ENCODE measurements at places on chromosomes 12 and 14.

DNA sequence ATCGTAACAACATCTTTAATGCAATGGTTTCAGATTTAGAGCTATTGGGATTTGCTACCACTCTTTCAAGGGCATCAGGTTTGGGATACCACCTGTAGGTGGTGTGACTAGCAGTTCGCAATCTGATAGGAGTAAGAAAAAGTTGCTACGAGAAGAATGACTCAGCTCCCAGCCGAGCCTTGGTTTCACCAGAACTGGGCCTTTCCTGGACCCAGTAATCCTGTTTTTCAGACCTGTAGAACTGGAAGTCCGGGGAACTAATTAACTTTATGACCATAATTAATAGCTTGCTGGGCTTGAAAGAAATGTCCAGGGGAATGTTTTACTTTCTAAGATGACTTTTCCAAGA, 770 bp downstream of the ABHD4 start:
- DNase-seq = peak; percentile 52

- no peak for DNase-seq
These were observed 56.5 kb upstream of the JDP2 start for GRCh38 chr14:75371297-75371696.

DNA sequence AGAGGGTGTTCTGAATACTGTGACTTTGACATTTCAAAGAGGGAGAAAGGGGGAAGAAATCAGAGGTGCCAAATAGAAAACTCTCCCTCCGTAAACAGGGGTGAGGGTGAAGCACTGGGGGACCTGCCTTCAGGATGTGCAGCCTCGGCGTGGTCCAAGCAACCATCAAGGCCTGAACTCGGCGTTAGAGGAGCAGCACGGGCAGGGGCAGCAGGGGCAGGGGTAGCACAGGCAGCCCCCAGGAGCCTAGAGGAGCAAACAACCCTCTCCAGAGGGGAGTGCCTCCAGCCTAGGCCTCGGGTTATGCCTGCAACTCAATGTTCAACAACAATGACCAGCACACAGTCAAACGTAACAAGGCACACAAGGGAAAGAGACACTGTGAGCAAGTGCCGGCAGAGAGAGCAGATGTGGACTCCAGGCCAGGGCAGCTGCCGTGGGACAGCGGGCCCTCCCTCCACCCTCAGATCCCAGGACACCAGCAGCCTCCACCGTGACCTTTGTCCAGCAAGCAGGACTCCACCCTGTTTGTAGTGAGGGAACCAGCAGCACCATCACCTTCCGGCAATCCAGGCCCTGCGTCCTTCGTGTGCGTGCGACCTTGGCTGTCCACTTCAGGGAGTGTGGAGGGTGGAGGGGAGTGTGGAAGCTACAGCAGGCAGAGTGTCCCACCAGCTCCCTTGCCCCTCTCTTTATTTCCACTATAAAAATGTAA, 18.0 kb downstream of the GALNT9 start:
- no peak for DNase-seq

DNA sequence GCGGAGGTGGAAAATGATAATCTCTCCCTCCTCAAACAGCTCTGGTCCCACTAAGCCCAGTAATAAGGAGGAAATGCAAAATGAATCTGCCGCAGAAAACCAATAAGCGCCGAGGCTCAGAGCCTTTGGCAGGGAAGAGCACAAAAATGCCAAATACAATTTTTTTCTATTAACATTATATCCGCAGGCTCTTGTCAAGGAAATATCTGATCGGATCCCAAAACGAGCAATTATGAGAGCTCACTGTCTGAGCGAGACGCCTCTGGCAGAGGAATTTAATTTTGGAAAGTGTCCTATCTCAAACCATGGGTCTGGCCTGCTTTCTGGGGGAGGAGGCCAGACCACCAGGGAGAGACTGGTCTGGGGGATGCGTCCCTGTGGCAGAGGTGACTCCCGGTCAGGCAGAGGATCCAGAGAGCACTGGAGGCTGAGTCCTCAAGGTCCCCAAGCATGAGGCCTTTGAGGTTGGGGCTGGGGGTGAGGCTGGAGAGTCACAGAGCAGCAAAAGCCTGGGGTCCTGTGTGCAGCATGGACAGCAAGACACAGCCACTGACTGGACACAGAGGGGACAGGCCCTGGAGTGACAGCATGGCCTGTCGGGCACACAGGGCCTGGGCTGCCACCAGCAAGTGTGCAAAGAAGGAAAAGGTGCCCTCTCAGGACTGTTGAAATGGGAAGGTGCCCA, 342.8 kb upstream of the SFSWAP start:
- DNase-seq = no peak

DNA sequence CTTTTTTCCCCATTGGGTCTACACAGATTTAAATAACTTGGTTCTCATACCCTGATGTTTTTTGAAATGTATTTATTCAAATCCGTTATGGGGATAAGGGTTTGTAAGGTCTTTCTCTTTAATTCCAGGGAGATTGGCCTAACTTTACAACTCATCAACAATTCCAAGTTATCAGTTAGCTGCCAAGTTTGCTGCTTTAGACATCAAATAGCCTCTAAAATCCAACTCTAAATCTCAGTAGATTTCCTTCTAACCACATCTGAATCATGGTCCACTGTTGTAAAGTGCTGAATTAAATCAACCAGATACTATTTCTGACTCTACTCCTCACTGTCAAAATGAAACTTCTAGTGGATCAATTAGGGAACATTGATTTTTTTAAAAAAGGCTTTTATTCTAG, 364.1 kb upstream of the E2F7 start:
- DNase-seq = no peak

- DNase-seq = no peak
These were observed 23.9 kb downstream of the GPR68 start for GRCh38 chr14:91220581-91221000.

- DNase-seq = no peak
These were observed 87.3 kb downstream of the DYRK2 start for GRCh38 chr12:67735868-67736267.

GRCh38 chr12:88472775-88473174, 107.5 kb downstream of the KITLG start:
- no peak for DNase-seq

DNA sequence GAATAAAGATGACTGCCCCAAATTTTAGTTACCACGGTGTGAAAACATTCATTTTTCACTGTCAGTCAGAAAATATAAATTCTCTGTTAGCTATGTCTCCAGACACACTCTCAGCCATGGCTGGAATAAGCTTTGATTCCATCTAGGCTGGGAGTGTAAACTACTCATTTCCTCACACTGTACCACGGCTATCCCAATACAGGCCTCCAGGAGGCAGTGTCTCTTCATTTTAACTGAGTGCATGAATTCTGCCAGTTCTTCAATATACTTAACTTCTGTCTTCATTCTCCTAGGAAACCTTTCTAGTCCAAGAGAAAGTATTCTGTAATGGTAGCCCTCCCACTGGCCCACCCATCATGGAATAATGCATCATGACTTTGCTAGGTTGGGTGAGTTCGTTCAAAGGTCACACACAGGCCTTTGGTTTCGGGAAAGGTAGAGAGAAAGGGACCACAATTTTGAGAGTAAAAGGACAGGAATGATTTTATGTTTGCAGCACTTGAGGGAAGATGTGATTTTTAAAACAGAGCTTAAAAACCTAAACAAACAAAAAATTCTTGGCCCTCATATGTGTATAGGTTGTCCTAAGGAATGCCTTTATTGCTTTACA, 381.1 kb downstream of the SEC23A start:
- peak; percentile 78 for DNase-seq

DNA sequence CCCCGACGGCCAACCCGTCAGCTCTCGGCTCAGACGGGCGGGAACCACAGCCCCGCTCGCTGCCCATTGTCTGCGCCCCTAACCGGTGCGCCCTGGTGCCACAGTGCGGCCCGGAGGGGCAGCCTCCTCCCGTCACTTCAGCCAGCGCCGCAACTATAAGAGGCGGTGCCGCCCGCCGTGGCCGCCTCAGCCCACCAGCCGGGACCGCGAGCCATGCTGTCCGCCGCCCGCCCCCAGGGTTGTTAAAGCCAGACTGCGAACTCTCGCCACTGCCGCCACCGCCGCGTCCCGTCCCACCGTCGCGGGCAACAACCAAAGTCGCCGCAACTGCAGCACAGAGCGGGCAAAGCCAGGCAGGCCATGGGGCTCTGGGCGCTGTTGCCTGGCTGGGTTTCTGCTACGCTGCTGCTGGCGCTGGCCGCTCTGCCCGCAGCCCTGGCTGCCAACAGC, at the start of gene WNT1:
TSS of gene WNT1 (plus strand) at position 32 of the 450 bp plus-strand sequence. CDS start at position 361, 329 bp downstream.
- no peak for DNase-seq

- DNase-seq = no peak
These were observed 52.6 kb upstream of the VPS33A start for GRCh38 chr12:122318607-122319605.

DNA sequence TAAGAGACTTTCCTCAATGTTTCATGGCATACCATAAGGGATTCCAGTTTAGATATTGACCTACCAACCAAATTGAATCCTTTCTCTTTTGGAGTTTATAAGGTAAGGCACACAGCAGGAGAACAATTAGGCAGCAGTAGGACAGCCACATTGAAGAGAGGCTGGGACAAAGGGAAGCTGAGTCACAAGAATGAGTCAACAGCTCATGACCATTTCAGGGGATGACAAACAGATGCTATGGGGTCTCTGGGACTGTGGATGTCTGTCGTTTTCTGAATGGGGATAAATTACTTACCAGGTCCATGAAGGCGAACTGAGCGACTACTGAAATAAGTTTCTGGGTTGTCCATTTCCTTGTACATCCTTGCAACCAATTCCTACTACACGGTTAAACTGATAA, 48.6 kb upstream of the E2F7 start:
- DNase-seq = no peak

DNA sequence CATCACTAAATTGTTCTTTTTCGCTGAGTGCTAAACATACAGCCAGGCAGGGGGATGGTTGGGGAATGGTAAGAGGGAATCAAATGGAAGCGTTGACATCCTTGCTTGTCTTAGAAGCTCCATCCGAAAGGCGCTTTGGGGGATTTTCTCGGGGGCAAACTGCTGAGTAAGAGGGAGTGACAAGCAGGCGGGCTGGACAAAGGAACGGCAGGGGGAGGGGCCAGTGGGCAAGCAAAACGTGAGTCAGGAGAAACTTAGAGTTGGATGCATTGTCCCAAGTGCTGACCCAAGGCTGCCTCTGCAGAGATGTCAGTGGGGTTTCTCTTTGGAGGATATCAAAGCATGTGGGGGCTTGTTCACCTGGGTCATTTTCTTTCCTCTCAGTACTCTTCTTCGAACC, 480.5 kb downstream of the VRK1 start:
- DNase-seq = no peak

GRCh38 chr14:55341781-55342180, 69.8 kb downstream of the ATG14 start:
- no peak for DNase-seq

- peak; percentile 89 for DNase-seq
These were observed 103.8 kb upstream of the FKBP4 start for GRCh38 chr12:2691006-2691344.

GRCh38 chr12:81170072-81170471, 92.2 kb downstream of the ACSS3 start:
- DNase-seq = no peak

GRCh38 chr14:89137526-89138163, 279.4 kb downstream of the FOXN3 start:
- peak; percentile 1 for DNase-seq

GRCh38 chr12:103848917-103849491, 8.0 kb upstream of the NT5DC3 start:
- DNase-seq = no peak

DNA sequence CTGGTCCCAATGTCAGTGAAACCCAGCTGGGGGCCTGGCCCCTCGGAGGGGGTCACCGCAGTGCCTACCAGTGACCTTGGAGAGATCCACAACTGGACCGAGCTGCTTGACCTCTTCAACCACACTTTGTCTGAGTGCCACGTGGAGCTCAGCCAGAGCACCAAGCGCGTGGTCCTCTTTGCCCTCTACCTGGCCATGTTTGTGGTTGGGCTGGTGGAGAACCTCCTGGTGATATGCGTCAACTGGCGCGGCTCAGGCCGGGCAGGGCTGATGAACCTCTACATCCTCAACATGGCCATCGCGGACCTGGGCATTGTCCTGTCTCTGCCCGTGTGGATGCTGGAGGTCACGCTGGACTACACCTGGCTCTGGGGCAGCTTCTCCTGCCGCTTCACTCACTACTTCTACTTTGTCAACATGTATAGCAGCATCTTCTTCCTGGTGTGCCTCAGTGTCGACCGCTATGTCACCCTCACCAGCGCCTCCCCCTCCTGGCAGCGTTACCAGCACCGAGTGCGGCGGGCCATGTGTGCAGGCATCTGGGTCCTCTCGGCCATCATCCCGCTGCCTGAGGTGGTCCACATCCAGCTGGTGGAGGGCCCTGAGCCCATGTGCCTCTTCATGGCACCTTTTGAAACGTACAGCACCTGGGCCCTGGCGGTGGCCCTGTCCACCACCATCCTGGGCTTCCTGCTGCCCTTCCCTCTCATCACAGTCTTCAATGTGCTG, 11.0 kb downstream of the ZBTB39 start:
- no peak for DNase-seq

- DNase-seq = no peak
These were observed 262.0 kb upstream of the TMPO start for GRCh38 chr12:98253207-98254037.

DNA sequence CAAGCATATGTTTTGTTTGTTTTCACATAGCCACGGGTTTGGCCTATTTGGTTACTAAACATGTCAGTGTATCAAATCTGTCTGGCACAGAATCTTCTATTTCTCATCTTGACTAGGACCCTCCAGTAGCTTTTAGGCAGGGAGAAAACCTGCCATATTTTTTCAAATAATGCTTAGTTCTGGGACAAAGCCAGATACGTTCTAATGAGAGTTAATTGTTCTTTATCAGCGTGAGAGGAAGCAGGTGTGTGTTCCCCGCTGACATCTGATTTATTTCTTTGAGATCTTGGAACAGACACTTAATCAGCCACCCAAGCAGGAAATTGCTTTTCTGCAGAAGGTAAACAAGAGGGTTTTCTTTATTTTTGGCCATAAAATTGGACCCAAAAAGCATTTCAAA, 54.8 kb downstream of the GOLGA5 start:
- DNase-seq = no peak

- DNase-seq = no peak
These were observed 184.7 kb downstream of the SRGAP1 start for GRCh38 chr12:64029013-64029857.

GRCh38 chr12:45464699-45465098, 248.8 kb downstream of the ANO6 start:
- no peak for DNase-seq

DNA sequence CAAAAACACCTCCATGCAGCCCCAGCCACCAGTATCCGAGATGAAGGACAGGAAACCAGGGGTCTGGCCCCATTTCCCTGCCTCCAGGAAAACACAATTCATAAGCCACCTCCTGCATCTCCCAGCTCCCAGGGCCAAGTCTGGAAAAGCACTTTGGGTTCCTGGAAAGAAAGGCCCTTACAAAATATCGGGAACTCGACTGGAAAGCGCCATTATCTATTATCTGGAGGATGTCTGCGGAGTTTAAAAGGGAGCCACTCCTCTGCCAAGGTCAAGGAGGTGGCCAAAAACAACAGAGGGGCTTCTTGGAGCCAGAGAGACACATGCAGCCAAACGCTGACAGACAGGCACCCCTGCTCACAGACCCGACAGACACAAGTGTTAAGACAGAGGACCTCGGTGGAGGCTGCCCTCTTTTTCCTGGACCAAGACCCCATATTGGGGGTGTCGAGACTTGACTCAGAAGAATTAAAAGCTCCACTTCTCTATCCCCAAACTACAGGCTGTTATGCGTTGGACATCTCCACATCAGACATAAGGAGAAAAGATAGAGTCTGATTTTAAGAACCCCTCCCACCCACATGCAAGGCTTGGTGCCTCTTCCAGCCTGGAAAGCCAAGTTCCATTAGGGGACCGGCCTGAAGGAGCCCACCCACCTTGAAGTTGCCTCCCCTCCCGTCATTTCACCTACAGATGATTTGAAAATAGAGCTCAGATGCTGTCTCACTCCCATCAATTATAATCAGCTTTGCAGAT, 9.6 kb downstream of the ACTN1 start:
- DNase-seq = no peak
